ENCODE measurements at places on chromosomes 2 and 18.

- no peak for DNase-seq
These were observed 9.8 kb downstream of the FBXO11 start for GRCh38 chr2:47896450-47896968.

DNA sequence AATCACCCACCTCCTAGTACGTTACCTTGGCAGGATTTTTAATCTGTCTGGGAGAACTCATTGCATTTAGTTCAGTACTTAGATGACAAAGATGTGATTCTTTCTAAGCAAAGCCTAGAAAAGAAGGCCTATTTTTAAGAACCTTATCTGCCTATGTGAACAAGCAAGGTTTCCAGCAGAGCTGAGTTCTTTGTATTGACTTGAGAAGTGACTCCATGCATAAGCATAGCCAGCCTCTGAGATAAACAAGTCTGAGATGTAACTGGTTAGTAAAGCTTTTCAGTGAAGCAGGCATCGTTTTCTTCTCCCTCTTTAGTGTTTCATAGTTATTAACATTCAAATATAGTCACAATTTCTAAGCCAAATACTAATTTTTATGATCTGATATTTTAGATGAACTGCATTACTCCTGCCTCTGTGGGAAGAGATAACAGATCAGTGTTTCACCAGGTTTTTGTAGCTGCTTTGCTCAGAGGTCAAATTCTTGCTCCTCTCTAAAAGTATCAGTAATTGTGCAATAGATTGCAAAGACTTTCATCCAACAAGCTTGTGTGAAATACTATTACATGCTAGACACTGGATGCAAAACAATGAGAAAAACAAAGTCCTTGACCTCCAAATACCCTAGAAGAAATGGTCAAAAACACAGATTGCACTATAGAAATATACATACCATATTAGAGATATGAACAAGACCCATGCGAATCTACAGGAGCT lies 107.8 kb downstream of the MBD2 start:
- no peak for DNase-seq

DNA sequence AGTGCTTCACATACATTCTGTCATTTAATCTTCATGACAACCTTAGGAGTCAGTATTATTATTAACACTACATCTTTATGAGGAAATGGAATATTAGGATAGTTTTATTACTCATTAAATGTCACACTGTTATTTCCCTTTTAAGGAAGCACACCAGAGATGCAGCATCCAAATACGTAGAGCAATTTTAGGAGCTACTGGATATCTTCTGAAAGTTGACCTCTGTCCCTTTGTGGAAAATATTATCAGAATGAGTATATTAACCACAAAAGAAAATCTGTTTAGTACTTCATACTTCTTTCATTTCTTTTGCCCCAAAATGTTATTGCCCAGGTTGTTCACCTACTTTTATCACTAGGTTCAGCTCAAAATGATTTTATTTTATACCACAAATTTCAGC lies 72.9 kb upstream of the APCDD1 start:
- no peak for DNase-seq

GRCh38 chr2:156346731-156347130 lies 14.2 kb upstream of the NR4A2 start:
- DNase-seq, result no peak

All from right kidney (tissue), 9 donors.